Stimulated activated naive CD4-positive, alpha-beta T cell treated with Interleukin-2 at 50 U/mL for 16 hours (primary cell): ENCODE measurements at places on chromosomes 1 and 21.
A peak's percentile ranks its signal among the peaks of the same experiment; 100 is the strongest.

DNA sequence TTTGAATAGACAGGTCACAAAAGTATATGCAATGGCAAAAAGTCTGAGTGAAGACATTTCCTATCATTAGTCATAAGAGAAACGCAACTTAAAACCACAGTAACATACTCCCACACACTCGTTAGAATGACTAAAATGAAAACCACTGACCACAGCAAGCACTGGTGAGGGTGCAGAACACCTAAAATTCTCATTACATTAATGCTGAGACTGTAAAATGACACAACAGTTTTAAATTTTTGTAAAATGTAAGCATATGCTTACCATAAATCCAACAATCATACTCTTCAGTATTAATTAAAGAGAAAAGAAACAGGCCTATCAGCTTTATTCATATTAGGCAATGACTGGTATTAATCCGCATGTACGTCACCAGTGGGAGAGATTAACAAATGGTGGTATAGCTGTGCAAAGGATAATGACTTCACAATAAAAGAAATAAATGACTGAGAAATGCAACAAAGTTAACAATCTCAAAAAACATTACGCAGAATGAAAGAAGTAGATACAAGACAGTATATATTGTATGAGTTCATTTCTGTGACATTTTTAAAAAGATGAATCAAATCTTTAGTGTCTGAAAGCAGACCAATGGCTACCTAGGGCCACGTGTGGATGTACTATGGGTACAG, 253.5 kb downstream of the AKT3 start:
- peak; percentile 29 for DNase-seq

DNA sequence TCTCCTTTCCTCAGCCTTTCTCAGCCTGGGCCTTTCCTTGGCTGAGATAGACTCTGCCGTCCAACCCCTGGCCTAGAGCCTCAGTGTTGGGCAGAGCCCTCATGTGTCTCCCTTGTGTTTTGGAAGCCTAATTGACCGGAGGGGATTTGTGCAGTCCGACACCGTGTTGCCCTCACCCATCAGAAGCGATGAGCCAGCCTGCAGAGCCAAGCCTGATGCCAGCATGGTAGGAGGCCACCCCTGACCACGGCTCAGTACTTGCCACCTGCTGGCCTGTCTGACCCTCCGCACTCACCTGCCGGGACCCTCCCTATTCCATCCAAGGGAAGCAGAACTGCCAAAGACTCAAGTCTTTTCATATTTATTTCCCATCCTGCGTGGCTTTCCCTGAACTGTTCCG, 9.3 kb upstream of the SFN start:
- no peak for DNase-seq

- no peak for DNase-seq
These were observed 80.7 kb downstream of the TBX15 start for GRCh38 chr1:118907466-118907865.

GRCh38 chr1:205514211-205515142, 10.0 kb downstream of the CDK18 start:
- DNase-seq = no peak

DNA sequence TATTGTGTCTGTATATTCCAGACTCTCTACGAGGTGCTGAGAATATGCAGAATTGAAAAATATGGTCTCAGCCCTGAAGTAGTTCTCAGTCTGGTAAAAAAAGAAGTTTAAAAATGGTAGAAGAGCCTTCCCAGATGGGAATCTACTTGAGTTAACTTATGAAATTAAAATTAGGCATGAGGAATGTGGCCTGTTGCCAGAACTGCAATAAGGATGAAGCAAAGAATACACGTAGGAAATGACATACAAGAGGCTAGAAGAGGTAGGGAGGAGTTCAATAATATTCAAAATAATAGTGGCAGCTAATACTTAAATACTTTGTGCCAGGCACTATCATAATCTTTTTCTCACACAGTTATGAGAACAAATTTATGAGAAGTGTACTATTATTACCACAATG, 6.3 kb downstream of the ASPM start:
- DNase-seq = no peak

- DNase-seq = peak; percentile 76
These were observed 3.1 kb upstream of the SELENON start for GRCh38 chr1:25796811-25797458.

DNA sequence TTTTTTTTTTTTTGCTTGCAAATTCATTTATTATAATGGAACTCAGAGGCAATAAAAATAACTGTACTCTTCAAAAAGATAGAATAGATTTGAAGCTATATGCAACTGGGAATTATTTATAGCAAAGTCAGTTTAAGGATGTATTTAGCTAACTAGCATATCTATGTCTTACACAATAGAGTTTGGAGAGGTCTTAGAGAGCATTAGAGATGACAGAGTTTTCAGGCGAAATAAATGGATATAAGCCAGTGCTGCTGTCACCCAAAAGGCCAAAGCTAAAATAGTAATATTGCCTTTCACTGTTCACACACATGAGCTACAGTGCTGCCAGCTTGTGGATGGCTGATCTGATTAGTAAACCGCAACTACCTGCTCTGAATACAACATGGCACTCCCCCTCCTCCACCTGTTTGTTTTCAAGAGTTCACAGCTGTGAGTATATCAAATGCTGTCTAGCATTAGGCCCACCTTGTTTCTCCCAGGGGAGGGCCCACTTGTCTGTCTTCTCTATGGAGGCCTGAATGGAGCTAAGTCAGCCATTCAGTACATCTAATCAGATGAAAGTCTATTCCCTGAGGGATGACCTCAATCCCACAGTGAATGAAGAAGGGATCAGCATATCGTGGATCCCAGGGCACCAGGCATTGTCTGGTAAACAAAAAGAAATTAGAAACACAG, 25.2 kb upstream of the SSX2IP start:
- DNase-seq = no peak

- DNase-seq = peak; percentile 7
These were observed 626 bp downstream of the CXADR start for GRCh38 chr21:17513214-17514123.

- DNase-seq = no peak
These were observed 149.7 kb downstream of the LYPLAL1 start for GRCh38 chr1:219323426-219323825.

- no peak for DNase-seq
These were observed 39.7 kb downstream of the SKI start for GRCh38 chr1:2267862-2268261.

DNA sequence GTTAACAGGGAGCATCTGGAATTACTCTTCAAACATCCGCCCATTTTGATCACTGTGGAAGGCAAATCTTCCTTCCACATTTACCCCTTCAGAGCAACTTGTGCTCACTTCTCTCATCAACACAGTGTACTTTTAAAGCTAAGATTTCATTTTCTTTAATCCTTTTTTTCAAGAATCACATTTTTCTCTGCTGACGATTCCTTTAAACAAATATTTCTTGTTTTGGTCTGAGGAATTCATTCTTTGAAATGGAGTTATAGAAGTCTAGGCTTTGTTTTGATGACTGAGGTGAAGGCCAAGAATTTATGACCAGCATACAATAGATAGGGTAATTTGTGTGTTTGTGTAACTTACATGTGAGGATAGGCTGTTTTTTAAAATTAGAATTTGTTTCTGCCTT, 25.6 kb downstream of the LRRC42 start:
- DNase-seq = no peak

GRCh38 chr1:26278303-26278702, 1.6 kb upstream of the SH3BGRL3 start:
- DNase-seq = no peak

GRCh38 chr1:110216844-110217444, 6.8 kb downstream of the KCNC4 start:
- no peak for DNase-seq

GRCh38 chr1:5502311-5503194, 489.7 kb downstream of the NPHP4 start:
- no peak for DNase-seq

- DNase-seq = no peak
These were observed 33.8 kb upstream of the SLC45A1 start for GRCh38 chr1:8284127-8284526.

GRCh38 chr1:245978915-245979314, 528.2 kb downstream of the SMYD3 start:
- no peak for DNase-seq

- no peak for DNase-seq
These were observed 241.2 kb upstream of the VAMP3 start for GRCh38 chr1:7529917-7530316.

GRCh38 chr1:19507516-19507915, 22.2 kb upstream of the CAPZB start:
- DNase-seq = no peak
